ENCODE measurements at places on chromosomes 2 and 18. TPM values are rescaled to one million over a fixed set of nuclear protein-coding genes. Genes with fewer than 3 reads are reported as not detected.

CYTIP gene
- not detected for total RNA-seq

SERPINB13 gene
- total RNA-seq, result not detected

KCNF1 gene
- 16.7 TPM for total RNA-seq

CYB5A gene
- 70.7 TPM for total RNA-seq

POTEI gene
- 2.0 TPM for total RNA-seq

TFCP2L1 gene
- total RNA-seq, result 3.3 TPM

SLC8A1 gene
- total RNA-seq, result 7.7 TPM

CAPN14 gene
- total RNA-seq, result 0.31 TPM

CNTNAP5 gene
- 0.70 TPM for total RNA-seq

DAPL1 gene
- not detected for total RNA-seq

OSBPL6 gene
- total RNA-seq, result 4.7 TPM

GREB1 gene
- total RNA-seq, result 106 TPM

CCL20 gene
- not detected for total RNA-seq

AMER3 gene
- 1.1 TPM for total RNA-seq

PFN4 gene
- total RNA-seq, result not detected

MFSD2B gene
- total RNA-seq, result 0.91 TPM

CELF4 gene
- 4.6 TPM for total RNA-seq

SMPD4 gene
- total RNA-seq, result 83.2 TPM

ACTR2 gene
- total RNA-seq, result 256 TPM

ACYP2 gene
- total RNA-seq, result 9.2 TPM

TRIM54 gene
- total RNA-seq, result 0.61 TPM

SMYD1 gene
- total RNA-seq, result not detected

KCNIP3 gene
- 0.26 TPM for total RNA-seq

VWA3B gene
- total RNA-seq, result 0.38 TPM

CTLA4 gene
- not detected for total RNA-seq

NT5DC4 gene
- total RNA-seq, result not detected

DPP4 gene
- total RNA-seq, result 1.2 TPM
